Karpas-422 (cell line): ENCODE measurements at places on chromosomes 7 and 10. TPM values are rescaled to one million over a fixed set of nuclear protein-coding genes. Genes with fewer than 3 reads are reported as not detected.

- H3K4me3 ChIP-seq = no peak within 1 kb of the TSS
- no peaks in the 10 kb centered on the region for H3K36me3 ChIP-seq
- DNase-seq = no peak
Observed at GRCh38 chr7:139523199-139523941, at the start of gene CLEC2L. CLEC2L (plus strand) TSS chr7:139523685; CDS start chr7:139523928, 243 bp downstream.

DNA sequence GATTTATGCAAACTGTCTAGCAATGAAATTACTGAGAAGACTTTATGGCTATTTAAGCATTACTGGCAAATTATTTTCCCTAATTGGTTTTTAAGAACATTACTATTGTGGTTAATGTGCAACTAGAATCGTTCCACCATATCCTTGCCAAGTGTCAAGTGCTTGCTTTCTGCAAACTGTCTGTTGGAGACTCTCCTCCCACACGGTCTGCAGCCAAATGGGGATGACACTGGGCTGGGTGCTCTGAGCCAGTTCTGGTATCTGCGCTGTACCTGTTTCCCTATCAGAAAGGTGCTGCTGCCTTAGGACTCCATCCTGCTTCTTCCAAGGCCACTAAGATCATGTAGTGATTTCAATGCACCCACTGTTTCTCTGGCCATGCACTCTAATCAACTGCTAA is 110.4 kb downstream of the RAMP3 start:
- no peak overlapping the region for H3K4me3 ChIP-seq
- H3K27ac ChIP-seq = no peak overlapping the region
- DNase-seq = no peak
- H3K4me1 ChIP-seq = no peaks in the 10 kb centered on the region
- H3K36me3 ChIP-seq = no peaks in the 10 kb centered on the region

- DNase-seq = no peak
- no peak overlapping the region for H3K4me3 ChIP-seq
- peaks cover 8% of the 10 kb centered on the region for H3K4me1 ChIP-seq
- no peaks in the 10 kb centered on the region for H3K27me3 ChIP-seq
- no peak overlapping the region for H3K27ac ChIP-seq
Observed at GRCh38 chr7:2288503-2288902, 25.7 kb downstream of the SNX8 start.

GRCh38 chr10:69948261-69948660 is 104.4 kb upstream of the MACROH2A2 start:
- H3K36me3 ChIP-seq = no peaks in the 10 kb centered on the region
- no peak overlapping the region for H3K4me3 ChIP-seq
- no peak for DNase-seq
- peaks cover 11% of the 10 kb centered on the region for H3K4me1 ChIP-seq
- no peak overlapping the region for H3K27ac ChIP-seq

- H3K4me1 ChIP-seq = peaks cover 15% of the 10 kb centered on the region
- H3K27me3 ChIP-seq = no peaks in the 10 kb centered on the region
- peak overlapping the region; percentile 74 for H3K4me3 ChIP-seq
- peak; percentile 61 for DNase-seq
Observed at GRCh38 chr10:23096802-23097549, 1.6 kb downstream of the MSRB2 start.

DNA sequence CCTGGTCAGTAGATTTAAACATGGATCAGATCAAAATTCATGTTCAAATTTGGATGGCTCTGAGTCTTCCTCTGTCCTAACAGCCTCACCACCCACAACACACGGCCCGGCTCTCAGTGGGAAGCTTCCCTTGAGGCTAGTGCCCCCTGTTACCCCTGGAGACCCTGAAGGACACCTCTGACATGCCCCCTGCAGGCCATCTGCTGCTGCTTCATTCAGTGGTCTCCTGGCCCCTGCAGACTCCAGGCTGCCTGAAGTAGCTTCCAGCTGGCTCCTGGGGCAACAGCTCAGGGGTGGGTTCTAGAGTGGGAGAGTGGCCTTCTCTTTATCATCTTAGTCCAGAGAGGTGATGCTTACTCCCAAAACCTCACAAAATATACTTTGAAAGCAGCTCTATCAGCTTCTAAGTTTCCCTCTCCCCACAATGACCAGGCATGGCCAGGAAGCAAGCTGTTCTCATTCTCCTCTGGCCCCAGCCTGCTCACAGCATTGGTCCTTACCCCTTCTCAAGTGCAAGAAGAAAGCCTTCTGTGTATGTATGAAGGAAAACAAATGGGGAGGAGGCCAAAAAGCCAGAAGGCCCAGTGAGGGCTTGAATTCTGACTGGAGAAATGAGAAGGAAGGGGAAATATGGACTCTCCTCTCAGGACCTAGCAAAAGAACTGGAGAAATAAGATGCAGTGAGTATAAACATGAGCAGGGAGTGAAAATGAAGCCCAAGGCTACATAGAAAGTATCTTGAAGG is 189.6 kb upstream of the INHBA start:
- H3K27me3 ChIP-seq = no peaks in the 10 kb centered on the region
- DNase-seq = peak; percentile 56
- H3K36me3 ChIP-seq = no peaks in the 10 kb centered on the region
- H3K4me1 ChIP-seq = peaks cover 1% of the 10 kb centered on the region
- no peak overlapping the region for H3K27ac ChIP-seq

- no peak for DNase-seq
- H3K27ac ChIP-seq = no peak overlapping the region
- no peaks in the 10 kb centered on the region for H3K27me3 ChIP-seq
- H3K4me1 ChIP-seq = no peaks in the 10 kb centered on the region
Observed at GRCh38 chr7:81226234-81226633, 307.4 kb upstream of the SEMA3C start.

GRCh38 chr10:102962267-102962666 is 44.2 kb downstream of the CNNM2 start:
- H3K36me3 ChIP-seq = no peaks in the 10 kb centered on the region
- H3K4me1 ChIP-seq = no peaks in the 10 kb centered on the region
- H3K27ac ChIP-seq = no peak overlapping the region
- no peaks in the 10 kb centered on the region for H3K27me3 ChIP-seq

- H3K4me3 ChIP-seq = no peak overlapping the region
- no peak overlapping the region for H3K27ac ChIP-seq
- H3K4me1 ChIP-seq = no peaks in the 10 kb centered on the region
- H3K27me3 ChIP-seq = no peaks in the 10 kb centered on the region
Observed at GRCh38 chr10:117001144-117001543, 3.8 kb downstream of the SHTN1 start.

DNA sequence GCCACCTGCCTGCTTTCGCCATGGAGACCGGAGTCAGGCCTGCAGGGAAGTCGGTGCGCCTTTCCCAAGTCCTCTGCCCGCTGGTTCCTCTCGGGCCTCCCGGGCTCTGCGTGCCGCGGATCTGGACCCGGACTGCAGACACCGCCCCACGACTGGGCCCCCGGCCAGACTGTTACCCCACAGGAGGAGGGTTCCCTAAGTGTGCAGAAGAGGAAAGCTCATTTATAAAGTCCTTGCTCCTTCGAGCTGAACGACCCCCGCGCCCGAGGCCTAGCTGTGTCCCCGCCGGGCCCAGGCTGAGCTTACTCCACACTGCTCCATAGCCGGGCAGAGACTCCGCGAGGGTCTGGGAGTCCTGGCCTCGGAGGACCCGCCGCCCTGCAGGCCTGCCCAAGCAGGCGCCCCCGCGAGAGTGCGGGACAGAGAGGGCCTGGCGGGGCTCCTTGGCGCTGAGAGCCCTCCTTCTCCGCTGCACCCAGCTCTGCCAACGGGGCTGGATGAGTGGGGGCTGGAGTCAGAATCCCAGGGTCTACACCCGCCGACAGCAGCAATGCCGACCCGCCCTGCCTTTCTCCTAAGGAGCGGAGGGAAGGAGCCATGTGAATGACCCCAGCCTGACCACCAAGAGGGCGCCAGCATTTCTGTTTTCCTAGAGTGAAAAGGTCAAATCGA is 8.3 kb downstream of the EN2 start:
- H3K4me3 ChIP-seq = no peak overlapping the region
- no peaks in the 10 kb centered on the region for H3K27me3 ChIP-seq
- H3K4me1 ChIP-seq = no peaks in the 10 kb centered on the region

DNA sequence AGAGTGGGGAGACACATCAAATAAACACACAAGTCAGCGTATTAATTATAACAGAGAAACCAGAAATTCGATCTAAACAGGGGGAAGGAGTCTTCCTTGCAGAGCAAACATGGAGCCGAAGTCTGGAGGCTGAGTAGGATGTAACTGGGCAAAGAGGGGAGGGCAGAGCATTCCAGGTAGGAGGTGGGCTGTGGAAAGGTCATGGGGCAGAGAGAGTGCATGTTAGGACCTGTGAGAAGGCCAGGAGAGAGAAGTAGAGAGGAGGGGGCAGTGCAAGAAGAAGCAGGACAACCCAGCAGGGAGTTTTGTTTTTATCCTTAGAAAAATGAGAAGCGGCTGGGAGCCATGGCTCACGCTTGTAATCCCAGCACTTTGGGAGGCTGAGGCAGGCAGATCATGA is 130.8 kb upstream of the GPR26 start:
- no peaks in the 10 kb centered on the region for H3K27me3 ChIP-seq
- H3K4me1 ChIP-seq = no peaks in the 10 kb centered on the region
- DNase-seq = no peak
- H3K4me3 ChIP-seq = no peak overlapping the region
- no peak overlapping the region for H3K27ac ChIP-seq

- H3K4me3 ChIP-seq = no peak overlapping the region
- no peak for DNase-seq
- H3K36me3 ChIP-seq = no peaks in the 10 kb centered on the region
- H3K27ac ChIP-seq = no peak overlapping the region
- no peaks in the 10 kb centered on the region; the same call in 1 of the 2 replicates for H3K27me3 ChIP-seq
Observed at GRCh38 chr7:117135553-117135891, 182.2 kb downstream of the ST7 start.

DNA sequence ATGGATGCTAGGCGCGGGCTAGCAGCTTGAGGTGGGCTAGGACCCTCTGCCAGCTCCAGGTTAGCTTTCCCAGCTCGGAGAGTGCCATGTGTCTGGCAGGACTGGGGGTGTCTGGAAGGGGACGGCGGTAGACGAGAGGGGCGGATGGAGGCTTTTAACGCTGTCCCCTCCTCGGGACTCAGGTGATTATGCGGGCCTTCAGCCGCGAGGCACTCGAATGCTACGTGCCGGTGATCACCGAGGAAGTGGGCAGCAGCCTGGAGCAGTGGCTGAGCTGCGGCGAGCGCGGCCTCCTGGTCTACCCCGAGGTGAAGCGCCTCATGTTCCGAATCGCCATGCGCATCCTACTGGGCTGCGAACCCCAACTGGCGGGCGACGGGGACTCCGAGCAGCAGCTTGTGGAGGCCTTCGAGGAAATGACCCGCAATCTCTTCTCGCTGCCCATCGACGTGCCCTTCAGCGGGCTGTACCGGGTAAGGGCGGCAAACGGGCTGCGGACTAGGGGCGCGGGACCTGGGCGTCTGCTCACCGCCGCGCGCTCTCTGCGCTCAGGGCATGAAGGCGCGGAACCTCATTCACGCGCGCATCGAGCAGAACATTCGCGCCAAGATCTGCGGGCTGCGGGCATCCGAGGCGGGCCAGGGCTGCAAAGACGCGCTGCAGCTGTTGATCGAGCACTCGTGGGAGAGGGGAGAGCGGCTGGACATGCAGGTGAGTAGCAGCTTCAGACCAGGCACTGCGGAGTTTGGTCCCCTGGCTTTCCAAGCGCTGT is 1.1 kb downstream of the CYP26A1 start:
- no peaks in the 10 kb centered on the region for H3K27me3 ChIP-seq
- no peak for DNase-seq
- H3K4me1 ChIP-seq = peaks cover 4% of the 10 kb centered on the region
- no peak overlapping the region for H3K27ac ChIP-seq
- no peak overlapping the region for H3K4me3 ChIP-seq
- H3K36me3 ChIP-seq = no peaks in the 10 kb centered on the region

DNA sequence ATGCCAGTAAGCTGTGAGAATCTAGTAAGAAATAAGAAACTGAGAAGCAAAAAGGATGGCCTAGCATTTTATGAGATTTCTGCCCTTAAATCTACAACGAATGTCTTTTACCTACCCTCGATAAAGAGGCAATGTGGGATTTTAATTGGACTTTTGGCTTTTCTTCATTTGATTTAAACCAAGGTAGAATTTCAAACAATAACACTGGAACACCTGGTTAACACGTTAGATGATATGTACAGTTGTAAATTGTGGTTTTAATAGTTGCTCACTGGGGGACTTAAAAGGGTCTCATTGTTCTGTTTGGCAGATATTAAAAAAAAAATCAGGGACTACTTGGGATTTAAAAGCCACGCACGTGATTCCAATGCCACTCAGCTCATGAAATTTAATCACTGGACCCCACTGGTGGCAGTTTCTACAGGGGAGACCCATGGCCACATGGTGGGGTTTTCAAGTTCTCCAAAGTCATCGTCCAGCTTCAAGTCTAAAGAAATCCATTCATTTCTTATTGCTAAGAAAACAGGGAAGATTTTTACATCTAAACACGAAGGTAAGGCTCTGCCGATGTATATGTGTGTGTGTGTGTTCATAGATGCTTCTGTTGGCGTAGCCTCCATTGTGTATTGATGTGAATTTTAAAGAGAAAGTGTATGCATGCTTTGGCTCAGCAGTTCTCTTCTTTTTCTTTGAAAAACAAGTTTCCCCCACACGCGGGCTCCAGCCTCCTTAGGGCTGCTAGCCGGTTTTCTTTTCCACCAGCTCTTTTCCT is 588.6 kb upstream of the MKI67 start:
- H3K4me3 ChIP-seq = no peak overlapping the region
- H3K27ac ChIP-seq = no peak overlapping the region
- H3K4me1 ChIP-seq = no peaks in the 10 kb centered on the region
- no peaks in the 10 kb centered on the region for H3K36me3 ChIP-seq

- H3K4me3 ChIP-seq = no peak overlapping the region
- 0 out of 2 replicates have a peak, but pooled peaks cover 2% of the 10 kb centered on the region for H3K4me1 ChIP-seq
- H3K27me3 ChIP-seq = peaks cover 4% of the 10 kb centered on the region; the same call in 1 of the 2 replicates
- no peak overlapping the region for H3K27ac ChIP-seq
- no peaks in the 10 kb centered on the region for H3K36me3 ChIP-seq
Observed at GRCh38 chr7:29163854-29164253, 17.5 kb upstream of the CPVL start.

DNA sequence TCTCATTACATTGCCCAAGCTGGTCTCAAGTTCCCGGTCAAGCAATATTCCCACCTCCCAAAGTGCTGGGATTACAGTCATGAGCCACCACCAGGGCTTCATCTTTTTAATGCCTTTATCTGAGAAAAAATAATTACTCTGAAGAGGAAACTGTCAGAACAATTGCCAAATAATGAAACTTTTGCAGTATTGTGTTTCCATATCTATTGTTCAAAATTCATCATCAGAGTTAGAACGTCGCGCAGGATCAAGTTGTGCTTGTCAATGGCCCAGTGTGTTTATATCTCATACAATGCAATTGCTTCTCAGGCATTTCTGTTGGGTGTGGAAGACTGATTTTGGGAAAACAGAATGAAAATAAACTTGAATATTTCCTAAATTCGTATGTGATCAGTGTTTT is 143.1 kb downstream of the ARID5B start:
- DNase-seq = no peak
- peaks cover 71% of the 10 kb centered on the region for H3K4me1 ChIP-seq
- H3K36me3 ChIP-seq = no peaks in the 10 kb centered on the region
- H3K27ac ChIP-seq = no peak overlapping the region
- no peak overlapping the region for H3K4me3 ChIP-seq

GRCh38 chr10:97777143-97777542 is 5.3 kb upstream of the SFRP5 start:
- no peaks in the 10 kb centered on the region for H3K27me3 ChIP-seq
- H3K4me3 ChIP-seq = no peak overlapping the region
- H3K4me1 ChIP-seq = no peaks in the 10 kb centered on the region
- H3K27ac ChIP-seq = no peak overlapping the region

EXOC6 gene
- 18.0 and 520 TPM in 2 replicates for total RNA-seq

FZD1 gene
- total RNA-seq = 7.9 and 10.0 TPM in 2 replicates

GPNMB gene
- total RNA-seq = 6.3 and 11.8 TPM in 2 replicates

CRPPA gene
- 0.07 TPM in 1 of 2 replicates, not detected in the other for total RNA-seq

CAV2 gene
- 1.2 TPM in 1 of 2 replicates, not detected in the other for total RNA-seq

SHTN1 gene
- total RNA-seq = not detected in 2 replicates
